ENCODE measurements at places on chromosomes 16 and 17.

DNA sequence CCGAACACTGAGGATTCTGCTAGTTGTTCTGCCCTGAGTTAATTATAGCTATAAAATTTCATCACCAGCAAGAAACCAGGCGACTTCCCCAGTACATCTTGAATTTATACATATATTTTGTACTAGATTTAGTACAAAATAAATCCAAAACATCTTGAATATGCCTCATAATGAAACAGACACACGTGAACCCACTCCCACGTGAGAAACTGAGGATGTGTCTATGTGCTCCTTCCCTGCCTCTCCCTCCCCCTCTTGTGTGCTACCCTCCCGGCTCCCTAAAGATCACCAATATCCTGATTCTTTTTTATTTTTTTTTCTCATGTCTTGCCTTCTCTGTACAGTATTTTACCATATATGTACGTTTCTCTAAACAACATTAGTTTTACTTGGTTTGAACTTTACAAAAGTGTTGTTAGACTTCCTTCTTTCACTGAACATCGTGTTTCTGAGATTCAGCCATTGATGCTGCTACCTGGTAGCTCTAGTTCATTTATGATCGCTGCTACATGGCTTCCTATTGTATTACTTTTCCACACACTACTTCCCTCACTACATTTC is 1.1 kb upstream of the LCMT1 start:
- DNase-seq, result no peak

- DNase-seq, result no peak
Measured at GRCh38 chr16:82681592-82681991, 54.8 kb downstream of the CDH13 start.

DNA sequence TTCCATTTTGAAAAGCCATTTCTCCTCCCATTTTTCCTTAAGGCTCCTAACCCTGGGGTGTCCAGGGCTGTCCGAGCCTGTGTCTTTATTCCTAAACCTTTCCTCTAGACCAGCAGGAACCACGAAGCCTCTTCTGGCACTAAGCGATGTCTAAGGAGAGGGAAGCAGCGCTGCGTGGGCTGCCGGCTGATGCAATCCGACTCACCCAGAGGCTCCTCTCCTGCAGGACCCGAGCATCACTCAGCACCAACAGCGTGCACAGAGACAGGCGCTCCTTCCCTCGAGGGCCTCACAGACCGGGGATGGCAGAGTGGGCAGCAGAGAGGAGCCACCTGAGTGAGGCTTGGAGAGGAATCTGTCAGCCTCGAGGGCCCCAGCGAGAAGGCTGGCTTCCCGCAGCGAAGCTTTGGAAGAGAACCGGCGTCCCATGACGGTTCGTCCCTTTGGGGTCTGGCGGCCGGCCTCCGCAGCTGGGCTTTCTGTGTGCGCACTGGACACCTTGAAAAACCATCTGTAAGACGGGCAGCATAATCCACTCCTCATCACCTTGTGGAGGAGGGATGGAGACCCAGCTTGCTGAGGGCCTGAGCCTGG is 174.3 kb downstream of the FOXL1 start:
- no peak for DNase-seq

- no peak for DNase-seq
Measured at GRCh38 chr16:68770671-68771070, 33.6 kb downstream of the CDH1 start.

DNA sequence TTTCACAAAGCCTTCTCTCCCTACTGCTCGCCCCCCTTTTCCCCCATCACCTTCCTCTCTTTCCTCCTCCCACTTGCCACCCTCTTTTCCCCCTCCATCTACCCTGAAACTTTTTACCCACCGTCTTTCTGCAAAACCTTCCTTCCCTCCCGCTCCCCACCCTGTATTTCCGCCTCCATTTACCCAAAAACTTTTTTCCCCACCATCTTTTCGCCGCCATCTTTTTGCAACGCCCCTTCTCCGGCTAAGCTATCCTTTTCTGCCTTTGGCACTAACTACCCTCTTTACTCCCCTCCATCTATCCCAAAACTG is 205.2 kb upstream of the WSB1 start:
- no peak for DNase-seq

DNA sequence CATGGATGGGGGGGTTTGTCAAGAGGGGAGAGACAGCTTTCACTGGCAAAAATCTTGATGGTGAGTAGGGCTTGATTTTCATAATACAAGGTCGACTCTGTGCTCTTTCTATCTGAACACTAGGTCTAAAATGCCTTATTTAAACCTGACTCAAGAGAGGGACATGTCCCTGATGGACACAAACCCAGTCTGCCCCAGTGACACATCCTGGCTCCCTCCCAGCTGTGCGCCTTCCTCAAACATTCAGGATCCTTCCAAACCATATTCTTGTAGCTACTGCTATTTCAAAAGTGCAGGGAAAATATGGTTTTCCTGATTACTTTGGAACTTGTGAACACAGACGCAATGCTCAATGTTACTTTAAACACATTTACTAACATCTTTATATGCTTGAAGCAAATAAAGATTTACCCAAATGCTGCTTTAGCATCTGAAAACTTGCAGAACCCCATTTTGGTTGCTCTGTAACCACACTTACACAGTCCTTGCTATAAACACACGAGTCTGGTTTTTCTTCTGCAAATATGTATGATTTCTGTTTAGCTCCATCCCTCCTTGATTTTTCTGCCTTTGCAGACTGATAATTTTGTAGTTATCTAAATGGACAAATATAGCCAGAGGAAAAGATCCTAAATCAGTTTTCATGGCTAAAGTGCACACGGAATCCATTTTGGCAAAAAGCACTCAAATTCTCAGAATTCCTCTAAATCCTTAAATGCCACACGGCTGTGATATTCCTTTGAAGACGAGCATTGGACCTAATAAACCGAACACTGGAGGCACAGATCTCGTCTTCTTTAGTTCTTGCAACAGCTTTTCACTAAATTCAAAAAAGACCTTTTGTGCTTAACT is 499.9 kb upstream of the ZFHX3 start:
- DNase-seq, result no peak

GRCh38 chr16:1918351-1919326 is at the start of gene HS3ST6:
HS3ST6 (minus strand) TSS chr16:1918415; CDS start chr16:1918323, 92 bp downstream.
- DNase-seq, result no peak

DNA sequence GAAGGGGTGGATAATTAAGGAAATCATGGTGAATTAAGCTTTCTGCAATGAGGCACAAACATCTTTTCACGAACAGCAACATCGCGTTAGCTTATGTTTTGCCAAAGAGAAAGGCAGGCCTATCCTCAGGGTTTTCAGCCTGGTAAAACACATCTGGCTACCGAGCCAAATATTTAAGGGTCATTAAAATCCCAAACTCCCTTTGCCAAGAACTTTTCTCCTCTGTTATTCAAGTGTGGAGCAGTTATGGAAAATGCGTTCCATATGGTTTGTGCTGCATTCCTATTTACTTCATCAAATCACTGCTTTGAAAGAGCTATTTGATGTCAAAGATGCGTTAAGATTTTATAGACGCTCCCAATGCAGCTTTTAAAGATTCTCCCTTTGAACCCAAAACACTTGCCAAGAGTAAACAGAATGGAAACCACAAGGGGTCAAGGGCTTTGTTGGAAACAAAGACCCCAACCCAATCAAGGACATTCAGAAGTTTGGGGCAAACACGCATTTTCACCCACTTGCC is 308.3 kb upstream of the CDH5 start:
- no peak for DNase-seq

- no peak for DNase-seq
Measured at GRCh38 chr17:40436636-40437035, 6.6 kb upstream of the IGFBP4 start.

DNA sequence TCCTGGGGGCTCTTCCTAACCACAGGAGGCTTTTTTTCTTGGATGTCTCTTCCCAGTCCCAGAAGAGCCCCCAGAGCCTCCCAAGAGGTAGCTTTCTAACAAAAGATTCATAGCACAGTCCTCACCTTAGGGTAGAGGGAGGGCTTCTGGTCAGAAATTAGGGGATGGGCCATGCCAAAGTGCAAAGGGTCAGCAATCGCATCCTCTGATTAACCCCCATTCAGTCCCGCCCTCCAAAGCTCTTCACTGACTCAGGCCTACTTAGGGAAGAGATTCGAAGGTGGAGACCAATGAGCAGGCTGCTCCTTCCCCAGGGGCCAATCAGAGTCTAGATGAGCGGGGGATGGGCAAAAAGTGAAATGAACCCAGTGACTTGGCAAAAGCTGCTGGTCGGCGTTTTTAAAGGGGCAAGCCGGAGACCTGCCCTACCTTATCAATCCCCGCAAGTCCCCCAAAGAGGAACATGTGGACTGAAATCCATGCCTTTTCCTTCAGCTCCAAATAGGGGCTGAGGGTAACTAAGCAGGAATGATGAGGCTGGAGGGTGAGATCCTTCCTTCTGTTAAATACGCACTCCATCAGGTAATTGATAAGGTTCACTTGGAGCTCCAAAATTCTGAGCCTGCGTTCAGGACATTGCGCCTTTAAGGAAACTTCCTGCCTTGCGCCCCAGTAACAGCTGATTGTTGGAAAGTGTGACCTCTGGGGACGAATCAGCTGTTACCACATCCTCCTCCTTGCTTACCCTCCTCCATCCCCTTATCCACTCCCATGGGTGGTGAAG is 6.9 kb upstream of the TLCD2 start:
- peak; percentile 73 for DNase-seq

DNA sequence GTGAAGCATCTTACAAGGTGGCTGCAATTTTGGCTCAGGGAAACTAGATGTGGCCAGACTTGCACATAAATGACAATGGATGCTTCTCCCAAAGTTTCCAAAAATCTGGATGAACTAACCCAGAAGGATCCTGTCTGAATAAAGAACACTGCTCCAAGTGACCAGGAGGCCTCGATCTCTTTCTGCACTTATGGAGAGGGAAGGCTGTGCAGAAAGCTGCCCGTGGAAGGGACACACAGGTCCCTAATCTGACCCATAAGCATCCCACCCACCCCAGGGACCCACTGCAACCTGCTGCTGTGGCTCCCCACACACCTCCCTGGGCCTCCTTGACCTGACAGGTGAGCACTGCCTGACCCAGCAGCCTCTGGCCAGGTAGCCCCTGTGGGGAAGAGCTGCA is 74.6 kb upstream of the SEC14L1 start:
- no peak for DNase-seq

DNA sequence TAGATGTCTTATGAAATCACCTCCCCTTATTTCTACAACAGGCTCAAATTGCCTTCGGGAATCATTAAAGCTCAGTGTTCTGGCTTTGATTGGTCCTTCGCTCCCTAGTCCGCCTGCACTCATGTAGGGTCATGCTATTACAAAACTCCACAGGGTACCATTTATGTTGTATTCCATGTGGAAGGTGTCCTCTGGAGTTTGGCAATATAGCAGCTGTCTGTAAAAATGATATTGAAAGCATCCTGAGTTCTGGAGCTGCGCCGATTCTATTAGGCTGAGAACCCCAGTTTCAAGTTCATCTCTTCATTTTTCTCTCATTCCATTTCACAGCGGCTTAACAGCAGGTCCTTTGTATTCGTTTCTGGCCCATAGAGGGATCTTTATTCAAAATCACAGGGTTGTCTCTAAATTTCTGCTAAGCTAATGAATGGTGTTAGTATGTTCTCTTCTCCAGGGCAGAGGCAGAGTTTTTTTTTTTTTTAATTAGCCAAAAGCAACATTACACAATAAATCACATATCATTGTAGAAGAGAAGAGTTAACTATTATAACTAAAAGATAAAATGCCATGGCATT is 71.9 kb upstream of the TEKT1 start:
- DNase-seq, result no peak

- DNase-seq, result no peak
Measured at GRCh38 chr16:80176114-80176513, 364.7 kb upstream of the DYNLRB2 start.

DNA sequence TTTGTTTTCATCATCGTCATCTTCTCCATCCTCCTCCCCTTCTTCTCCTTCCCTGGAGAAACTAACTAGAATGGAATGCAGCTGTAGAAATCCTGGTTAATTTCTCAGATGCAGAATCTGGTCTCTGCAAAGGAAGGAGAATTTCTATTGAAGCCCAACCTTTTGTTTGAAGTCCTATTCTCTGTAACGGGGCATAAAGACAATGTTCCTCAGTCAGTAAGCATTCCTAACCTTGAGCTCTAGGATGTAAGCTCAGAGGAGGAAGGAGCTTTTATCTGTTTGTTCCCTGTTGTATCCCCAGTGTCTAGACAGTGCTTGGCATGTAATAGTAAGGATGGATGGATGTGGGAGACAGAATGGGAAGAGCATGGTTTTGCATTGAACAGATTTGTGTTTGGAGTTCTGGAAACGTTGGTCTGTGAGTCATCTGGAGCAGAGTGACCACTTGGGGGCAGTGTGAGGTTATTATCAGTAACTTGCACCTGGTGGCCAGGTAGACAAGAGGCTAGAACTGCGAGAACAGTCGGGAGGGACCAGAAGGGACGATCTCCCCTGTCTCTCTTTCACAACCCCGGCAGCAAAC is 363.7 kb downstream of the SNX29 start:
- no peak for DNase-seq

DNA sequence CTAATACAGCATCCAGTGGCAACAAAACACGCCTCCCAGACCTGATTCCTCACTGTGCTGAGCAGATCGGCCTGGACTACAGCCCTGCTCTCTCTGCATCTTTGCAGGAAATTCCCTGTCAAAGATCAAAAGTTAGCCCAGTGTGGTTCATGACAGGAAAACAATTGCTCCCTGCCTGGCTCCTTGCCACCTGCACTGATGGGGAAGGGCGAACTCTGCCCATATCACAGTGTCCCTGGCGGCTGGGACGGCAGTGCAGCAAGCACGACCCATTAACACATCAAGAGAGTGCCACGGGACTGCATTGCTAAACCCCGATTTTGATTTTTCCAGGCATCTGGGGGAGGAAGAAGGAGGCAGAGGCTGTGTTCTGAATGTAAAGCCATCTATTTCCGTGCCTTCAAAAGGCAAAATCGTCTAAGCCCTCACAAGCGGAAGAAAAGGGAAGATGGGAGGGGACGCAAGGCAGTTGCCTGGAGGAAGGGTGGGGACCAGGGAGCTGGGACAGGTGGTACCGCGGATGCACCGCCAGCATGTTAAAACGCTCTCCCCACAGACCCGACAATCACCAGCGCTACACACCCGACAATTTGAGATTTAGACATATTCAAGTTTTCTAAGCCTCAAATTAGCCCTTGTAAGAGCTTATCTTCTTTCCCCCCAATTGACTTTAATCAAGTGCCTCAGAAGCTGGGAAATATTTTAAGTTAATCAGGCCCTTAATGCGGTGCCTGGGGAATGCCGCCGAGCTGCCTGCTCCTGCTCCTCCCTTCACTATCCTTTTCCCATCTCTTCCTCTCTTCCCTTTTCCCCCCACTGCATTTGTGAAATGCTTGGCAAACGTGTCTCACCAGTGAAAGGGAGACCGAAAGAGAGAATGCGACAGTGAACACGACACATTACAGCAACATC is 238.8 kb upstream of the CDH5 start:
- no peak for DNase-seq

- no peak for DNase-seq
Measured at GRCh38 chr16:66166490-66166889, 200.0 kb upstream of the CDH5 start.

GRCh38 chr17:57441270-57441600 is 184.9 kb downstream of the MSI2 start:
- DNase-seq, result no peak

DNA sequence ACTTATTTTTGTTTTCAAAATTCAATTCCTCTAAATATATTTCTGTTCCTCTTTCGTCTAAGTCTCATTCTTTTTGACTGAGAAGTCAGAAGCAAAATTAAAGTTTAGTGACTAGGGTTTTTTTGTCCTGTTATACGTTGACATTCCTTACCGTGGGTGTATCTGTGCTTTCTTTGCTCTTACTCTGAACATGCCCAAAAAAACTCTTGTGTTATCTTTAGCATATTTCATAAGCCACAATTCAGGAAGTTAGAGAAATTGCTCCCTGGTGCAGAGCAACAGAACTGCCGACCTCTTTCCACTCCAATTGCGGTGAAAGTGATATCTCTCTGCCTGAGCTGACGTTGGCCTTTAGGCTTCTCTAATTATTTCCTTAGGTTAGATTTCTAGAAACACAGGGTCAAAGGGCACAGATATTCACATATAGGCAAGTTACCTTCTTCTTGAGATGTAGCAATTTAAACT is 65.7 kb downstream of the CENPV start:
- peak; percentile 14 for DNase-seq
